ENCODE measurements at places on chromosomes 13 and 19. TPM values are rescaled to one million over a fixed set of nuclear protein-coding genes. Genes with fewer than 3 reads are reported as not detected.
A peak's percentile ranks its signal among the peaks of the same experiment; 100 is the strongest.

GRCh38 chr13:114105521-114106225 lies 26.8 kb downstream of the RASA3 start:
- H3K36me3 ChIP-seq: no peaks in the 10 kb centered on the region
- no peak for DNase-seq
- peak overlapping the region; percentile 90 for H3K27ac ChIP-seq

DNAJB1 gene
- total RNA-seq: 62.5 TPM

SPC24 gene
- 46.8 TPM for total RNA-seq

BEST2 gene
- total RNA-seq: not detected

GRCh38 chr19:45931055-45931454 lies 16.5 kb upstream of the NANOS2 start:
- H3K4me1 ChIP-seq: peaks cover 14% of the 10 kb centered on the region
- H3K4me3 ChIP-seq: no peak overlapping the region
- no peaks in the 10 kb centered on the region for H3K36me3 ChIP-seq
- no peak overlapping the region for H3K27ac ChIP-seq
- peaks cover 41% of the 10 kb centered on the region for H3K27me3 ChIP-seq

ATP5F1D gene
- total RNA-seq: 169 TPM

DNA sequence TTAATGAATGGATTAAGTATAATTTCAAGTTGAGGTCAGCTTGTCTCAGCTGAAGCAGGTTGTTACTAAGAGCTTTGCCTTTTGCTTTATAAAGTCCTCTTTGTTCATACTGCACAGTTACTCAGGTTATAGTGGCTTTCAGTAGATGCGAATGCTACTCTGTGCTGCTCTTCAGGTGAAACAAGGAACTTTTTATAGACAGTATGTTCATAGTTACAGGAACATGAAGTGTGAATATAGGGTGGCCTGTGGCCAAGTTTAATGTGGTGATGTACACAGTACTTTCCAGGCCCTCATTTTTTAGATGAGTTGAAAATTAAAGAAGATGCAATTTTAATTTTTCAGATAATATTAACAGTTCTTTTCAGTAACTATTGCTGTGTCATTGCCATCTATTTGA lies 20.8 kb downstream of the SUGT1 start:
- H3K27me3 ChIP-seq: no peaks in the 10 kb centered on the region
- DNase-seq: no peak
- H3K4me3 ChIP-seq: no peak overlapping the region

- no peaks in the 10 kb centered on the region for H3K36me3 ChIP-seq
- peaks cover 35% of the 10 kb centered on the region for H3K27me3 ChIP-seq
- H3K4me1 ChIP-seq: no peaks in the 10 kb centered on the region
- no peak overlapping the region for H3K27ac ChIP-seq
- H3K4me3 ChIP-seq: no peak overlapping the region
Measured at GRCh38 chr13:102567857-102568256, 28.9 kb upstream of the TPP2 start.

DNA sequence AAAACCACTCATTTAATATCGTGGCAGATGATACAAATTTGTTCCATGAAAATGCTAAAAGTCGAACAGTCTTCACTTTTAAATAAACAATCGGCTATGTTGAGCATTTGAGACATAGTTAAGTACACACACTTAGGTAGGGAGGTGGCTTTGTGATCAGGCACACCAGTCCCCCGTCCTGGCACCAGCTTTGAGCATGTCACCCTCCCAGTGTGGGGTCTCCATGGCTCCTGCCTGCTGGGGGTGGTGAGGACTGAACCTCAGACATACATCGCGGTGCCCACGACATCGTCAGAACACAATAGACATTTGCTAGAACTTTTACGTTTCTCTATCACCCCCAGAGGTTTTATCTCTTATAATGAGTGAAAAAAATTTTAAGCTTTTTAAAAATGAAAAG lies 62.0 kb downstream of the RFX2 start:
- peaks cover 7% of the 10 kb centered on the region for H3K4me1 ChIP-seq
- H3K27me3 ChIP-seq: no peaks in the 10 kb centered on the region
- H3K4me3 ChIP-seq: no peak overlapping the region
- H3K36me3 ChIP-seq: no peaks in the 10 kb centered on the region
- no peak overlapping the region for H3K27ac ChIP-seq

PALM gene
- 2.0 TPM for total RNA-seq

ZNF726 gene
- total RNA-seq: 25.3 TPM

GRCh38 chr13:99293178-99293577 lies 14.0 kb downstream of the GPR183 start:
- no peak for DNase-seq
- peak overlapping the region; percentile 89 for H3K27ac ChIP-seq
- H3K27me3 ChIP-seq: no peaks in the 10 kb centered on the region
- peak overlapping the region; percentile 3 for H3K4me3 ChIP-seq
- H3K36me3 ChIP-seq: peaks cover 37% of the 10 kb centered on the region
- peaks cover 95% of the 10 kb centered on the region for H3K4me1 ChIP-seq

- H3K27me3 ChIP-seq: no peaks in the 10 kb centered on the region
- no peaks in the 10 kb centered on the region for H3K36me3 ChIP-seq
- no peak for DNase-seq
Measured at GRCh38 chr13:35920816-35921215, 210.4 kb downstream of the DCLK1 start.

DNA sequence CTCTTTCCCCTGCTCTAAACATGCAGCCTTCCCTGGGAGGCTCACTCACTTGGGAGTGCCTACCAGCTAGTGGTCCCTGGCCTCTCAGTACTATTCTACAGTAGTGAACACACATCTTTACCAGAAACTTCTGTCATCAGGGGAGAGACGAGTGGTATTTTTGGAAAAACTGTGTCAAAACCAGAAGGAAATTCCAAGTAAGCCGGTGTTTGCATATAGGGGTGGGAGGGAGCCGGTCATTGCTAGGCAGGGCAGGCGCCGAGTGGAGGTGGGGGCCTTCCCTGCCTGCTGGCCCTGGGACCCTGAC lies 7.0 kb downstream of the RPS9 start:
- H3K4me3 ChIP-seq: peak overlapping the region; percentile 94
- H3K27ac ChIP-seq: peak overlapping the region; percentile 39
- peaks cover 100% of the 10 kb centered on the region for H3K4me1 ChIP-seq
- H3K36me3 ChIP-seq: peaks cover 22% of the 10 kb centered on the region
- no peaks in the 10 kb centered on the region for H3K27me3 ChIP-seq

DNA sequence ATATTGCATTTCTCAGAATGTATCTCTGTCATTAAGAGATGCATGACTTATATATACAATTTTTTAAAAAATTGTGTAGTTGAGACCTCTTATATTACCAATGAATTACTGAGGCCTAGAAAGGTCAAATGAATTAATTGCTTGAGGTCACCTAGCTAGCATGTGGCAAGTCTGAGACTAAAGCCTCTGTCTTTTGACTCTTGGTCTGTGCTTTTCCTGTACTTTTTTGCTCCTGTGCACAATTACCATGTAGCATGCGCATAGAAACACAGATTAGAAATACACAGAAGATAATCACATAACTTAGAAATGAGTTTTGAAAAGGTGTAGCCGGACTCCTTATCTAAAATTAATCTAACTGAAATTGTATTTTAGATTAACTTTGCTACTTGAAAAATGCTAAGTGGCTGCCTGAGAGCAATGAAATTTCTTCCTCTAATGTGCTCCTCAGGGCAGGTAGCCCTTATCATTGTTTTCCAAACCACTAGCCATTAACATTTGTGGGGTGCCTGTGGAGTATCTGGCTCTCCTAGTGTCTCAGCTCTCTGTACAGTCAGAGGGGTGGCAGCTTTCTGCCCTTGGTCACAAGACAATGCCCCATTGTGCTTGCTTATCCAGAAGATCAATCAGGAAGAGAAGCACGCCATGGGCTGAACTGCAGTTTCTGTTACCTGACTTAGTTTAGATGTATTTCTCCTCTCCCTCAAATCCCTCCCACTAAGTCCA lies 119.6 kb downstream of the RFC3 start:
- no peaks in the 10 kb centered on the region for H3K4me1 ChIP-seq
- DNase-seq: no peak
- no peaks in the 10 kb centered on the region for H3K27me3 ChIP-seq
- H3K27ac ChIP-seq: no peak overlapping the region

- no peak for DNase-seq
- no peaks in the 10 kb centered on the region for H3K27me3 ChIP-seq
- H3K4me1 ChIP-seq: peaks cover 4% of the 10 kb centered on the region
- no peak overlapping the region for H3K4me3 ChIP-seq
Measured at GRCh38 chr13:49082653-49083536, 107.2 kb downstream of the FNDC3A start.

GRCh38 chr19:54551293-54551692 lies 22.3 kb upstream of the LILRA2 start:
- no peaks in the 10 kb centered on the region for H3K4me1 ChIP-seq
- H3K27ac ChIP-seq: no peak overlapping the region
- no peak for DNase-seq
- H3K27me3 ChIP-seq: peaks cover 26% of the 10 kb centered on the region
- no peak overlapping the region for H3K4me3 ChIP-seq

GRCh38 chr13:77386880-77387606 lies 60.1 kb upstream of the MYCBP2 start:
- DNase-seq: no peak
- H3K4me1 ChIP-seq: peaks cover 24% of the 10 kb centered on the region
- H3K36me3 ChIP-seq: no peaks in the 10 kb centered on the region
- peaks cover 8% of the 10 kb centered on the region for H3K27me3 ChIP-seq
- no peak overlapping the region for H3K4me3 ChIP-seq

DNA sequence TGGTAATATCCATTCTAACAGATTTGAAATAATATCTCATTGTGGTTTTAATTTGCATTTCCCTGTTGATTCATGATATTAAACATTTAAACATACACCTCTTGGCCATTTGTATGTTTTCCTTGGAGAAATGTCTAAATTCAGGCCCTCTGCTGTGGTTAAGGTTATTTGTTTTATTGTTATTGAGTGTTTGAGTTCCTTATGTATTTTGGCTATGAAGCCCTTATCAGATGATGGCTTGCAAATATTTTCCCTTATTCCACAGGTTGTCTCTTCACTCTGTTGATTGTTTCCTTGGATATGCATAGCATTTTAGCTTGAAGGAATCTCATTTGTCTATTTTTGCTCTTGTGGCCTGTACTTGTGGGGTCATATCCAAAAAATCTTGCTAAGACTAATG lies 303.6 kb downstream of the GPC5 start:
- H3K27ac ChIP-seq: no peak overlapping the region
- H3K36me3 ChIP-seq: no peaks in the 10 kb centered on the region
- no peak for DNase-seq
- no peak overlapping the region for H3K4me3 ChIP-seq

PABPC3 gene
- total RNA-seq: 0.60 TPM

RBM42 gene
- 130 TPM for total RNA-seq

- no peak overlapping the region for H3K4me3 ChIP-seq
- H3K27ac ChIP-seq: no peak overlapping the region
- H3K27me3 ChIP-seq: no peaks in the 10 kb centered on the region
- no peaks in the 10 kb centered on the region for H3K4me1 ChIP-seq
- no peaks in the 10 kb centered on the region for H3K36me3 ChIP-seq
- DNase-seq: no peak
Measured at GRCh38 chr13:44400736-44401135, 27.1 kb downstream of the SERP2 start.

OBI1 gene
- 17.8 TPM for total RNA-seq

STOML3 gene
- total RNA-seq: not detected

DNA sequence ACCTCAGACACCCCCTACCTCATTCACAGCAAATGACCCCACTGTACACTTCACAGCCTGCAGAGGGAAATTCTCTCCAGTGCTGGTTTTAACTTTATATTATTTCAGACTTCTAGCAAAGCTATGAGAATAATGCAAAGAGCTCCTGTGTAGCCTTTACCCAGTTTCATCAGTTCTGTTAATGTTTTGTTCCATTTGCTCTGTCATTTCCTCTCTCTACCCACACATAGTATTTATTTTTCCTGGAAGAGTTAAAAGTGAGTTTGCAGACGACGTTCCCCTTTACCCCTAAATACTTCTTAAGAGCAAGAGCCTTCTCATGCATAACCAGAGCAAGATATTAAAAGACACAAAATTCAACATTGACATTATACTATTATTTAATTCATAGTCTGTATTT lies 49.9 kb upstream of the ADGRE1 start:
- H3K27me3 ChIP-seq: no peaks in the 10 kb centered on the region
- DNase-seq: no peak
- H3K4me1 ChIP-seq: peaks cover 23% of the 10 kb centered on the region
- peaks cover 32% of the 10 kb centered on the region for H3K36me3 ChIP-seq
- peak overlapping the region; percentile 88 for H3K27ac ChIP-seq
- H3K4me3 ChIP-seq: peak overlapping the region; percentile 39

Measured in activated T-cell treated with anti-CD3 and anti-CD28 coated beads, Interleukin-2, amount 50 U/mL, for 72 hours (primary cell).